ENCODE measurements at places on chromosomes 6 and 20.

DNA sequence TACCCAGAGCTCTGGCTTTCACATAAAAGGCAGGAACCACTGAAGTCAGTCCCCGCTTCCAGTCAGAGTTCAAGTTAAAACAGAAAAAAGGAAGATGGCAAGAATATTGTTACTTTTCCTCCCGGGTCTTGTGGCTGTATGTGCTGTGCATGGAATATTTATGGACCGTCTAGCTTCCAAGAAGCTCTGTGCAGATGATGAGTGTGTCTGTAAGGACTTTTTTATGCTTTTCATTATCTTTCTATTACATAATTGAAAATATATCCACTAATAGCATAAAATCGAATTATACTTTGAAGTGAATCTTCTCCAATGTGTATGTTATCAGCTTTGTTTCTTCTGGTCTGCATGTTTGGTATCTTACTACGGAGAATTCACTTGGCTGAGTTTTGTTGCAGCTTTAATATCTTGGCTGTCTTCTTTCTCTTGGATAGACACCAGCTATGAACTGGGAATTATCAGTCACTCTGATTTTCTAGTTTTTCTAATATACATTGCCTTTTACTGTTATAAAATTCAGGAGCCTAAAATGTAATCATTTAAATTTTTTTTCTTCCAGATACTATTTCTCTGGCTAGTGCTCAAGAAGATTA is at the start of gene OTOR:
Gene OTOR (plus strand): TSS at position 51 of the 593 bp plus-strand sequence. CDS start 44 bp downstream, at position 95.
- no peak for DNase-seq

GRCh38 chr6:44373051-44373450 is 14.5 kb upstream of the CDC5L start:
- DNase-seq = no peak

- no peak for DNase-seq
Observed at GRCh38 chr6:85449388-85449817, 480 bp upstream of the NT5E start.

GRCh38 chr20:21498195-21498594 is 15.7 kb downstream of the NKX2-2 start:
- DNase-seq = no peak

GRCh38 chr20:10466325-10466724 is 31.2 kb downstream of the SLX4IP start:
- no peak for DNase-seq

- no peak for DNase-seq
Observed at GRCh38 chr20:56826705-56827665, 197.9 kb downstream of the TFAP2C start.

GRCh38 chr20:1376408-1377270 is 16.2 kb downstream of the FKBP1A start:
- no peak for DNase-seq

GRCh38 chr6:20640181-20640580 is 105.9 kb downstream of the CDKAL1 start:
- no peak for DNase-seq

DNA sequence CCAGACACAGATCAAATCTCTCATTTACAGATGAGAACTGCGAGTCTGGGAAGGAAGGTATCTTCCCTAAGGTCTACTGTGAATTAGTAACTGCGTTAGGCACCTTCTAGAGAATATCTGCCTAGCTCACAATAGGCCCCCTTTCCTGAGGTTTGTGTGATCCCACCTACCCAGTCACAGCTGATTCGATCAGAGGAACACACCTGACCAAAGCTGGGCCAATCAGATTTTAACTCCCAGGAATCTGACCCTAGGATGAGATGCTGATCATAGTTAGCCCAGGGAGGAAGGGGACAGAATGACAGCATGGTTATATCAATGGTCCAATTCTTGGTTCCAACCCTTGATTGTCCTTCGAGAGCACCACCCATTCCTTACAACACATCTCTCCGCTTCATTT is 7.4 kb upstream of the CCDC167 start:
- no peak for DNase-seq

- DNase-seq = no peak
Observed at GRCh38 chr6:125078602-125079321, 74.8 kb upstream of the TPD52L1 start.

DNA sequence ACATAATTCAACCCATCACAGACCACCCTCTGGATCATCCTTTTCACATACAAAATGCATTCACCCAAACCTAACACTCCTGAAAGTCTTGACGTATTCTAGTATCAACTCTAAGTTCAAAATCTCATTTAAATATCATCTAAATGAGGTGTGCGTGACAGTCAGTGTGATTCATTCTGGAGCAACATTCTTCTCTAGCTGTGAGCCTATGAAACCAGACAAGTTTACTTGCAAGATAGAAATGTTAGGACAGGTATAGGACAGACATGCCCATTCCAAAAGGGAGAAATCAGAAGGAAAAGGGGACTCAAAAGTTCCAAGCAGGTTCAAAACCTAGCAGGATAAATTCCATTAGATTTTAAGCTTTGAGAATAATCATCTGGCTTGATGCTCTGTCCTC is 329.7 kb downstream of the CD83 start:
- no peak for DNase-seq

GRCh38 chr6:3789018-3789895 is 37.7 kb upstream of the PXDC1 start:
- no peak for DNase-seq

- no peak for DNase-seq
Observed at GRCh38 chr6:79989641-79990040, 14.8 kb upstream of the TTK start.

GRCh38 chr6:117494283-117494682 is 11.8 kb downstream of the DCBLD1 start:
- DNase-seq = no peak

- no peak for DNase-seq
Observed at GRCh38 chr6:16939839-16940238, 162.0 kb upstream of the STMND1 start.

- DNase-seq = no peak
Observed at GRCh38 chr6:30405934-30406333, 61.0 kb downstream of the RPP21 start.

DNA sequence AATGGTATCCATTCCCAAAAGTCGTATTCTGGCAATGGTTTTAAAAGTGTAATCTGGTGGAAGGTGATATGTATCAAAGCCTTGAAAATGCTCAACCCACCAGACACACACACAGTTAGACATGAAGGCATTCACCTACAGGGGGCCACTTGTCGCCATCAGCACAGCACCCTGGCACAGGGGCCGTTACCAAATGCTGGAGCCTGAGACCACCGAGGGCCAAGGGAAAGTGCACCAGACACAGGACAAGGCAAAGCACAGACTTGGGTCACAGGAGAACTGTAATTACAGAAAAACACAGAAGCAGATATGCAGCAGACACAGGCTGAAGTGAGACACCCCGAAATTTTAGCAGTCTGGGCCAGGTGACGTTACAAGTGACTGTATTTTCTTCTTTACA is 9.3 kb downstream of the TAF4 start:
- DNase-seq = no peak

DNA sequence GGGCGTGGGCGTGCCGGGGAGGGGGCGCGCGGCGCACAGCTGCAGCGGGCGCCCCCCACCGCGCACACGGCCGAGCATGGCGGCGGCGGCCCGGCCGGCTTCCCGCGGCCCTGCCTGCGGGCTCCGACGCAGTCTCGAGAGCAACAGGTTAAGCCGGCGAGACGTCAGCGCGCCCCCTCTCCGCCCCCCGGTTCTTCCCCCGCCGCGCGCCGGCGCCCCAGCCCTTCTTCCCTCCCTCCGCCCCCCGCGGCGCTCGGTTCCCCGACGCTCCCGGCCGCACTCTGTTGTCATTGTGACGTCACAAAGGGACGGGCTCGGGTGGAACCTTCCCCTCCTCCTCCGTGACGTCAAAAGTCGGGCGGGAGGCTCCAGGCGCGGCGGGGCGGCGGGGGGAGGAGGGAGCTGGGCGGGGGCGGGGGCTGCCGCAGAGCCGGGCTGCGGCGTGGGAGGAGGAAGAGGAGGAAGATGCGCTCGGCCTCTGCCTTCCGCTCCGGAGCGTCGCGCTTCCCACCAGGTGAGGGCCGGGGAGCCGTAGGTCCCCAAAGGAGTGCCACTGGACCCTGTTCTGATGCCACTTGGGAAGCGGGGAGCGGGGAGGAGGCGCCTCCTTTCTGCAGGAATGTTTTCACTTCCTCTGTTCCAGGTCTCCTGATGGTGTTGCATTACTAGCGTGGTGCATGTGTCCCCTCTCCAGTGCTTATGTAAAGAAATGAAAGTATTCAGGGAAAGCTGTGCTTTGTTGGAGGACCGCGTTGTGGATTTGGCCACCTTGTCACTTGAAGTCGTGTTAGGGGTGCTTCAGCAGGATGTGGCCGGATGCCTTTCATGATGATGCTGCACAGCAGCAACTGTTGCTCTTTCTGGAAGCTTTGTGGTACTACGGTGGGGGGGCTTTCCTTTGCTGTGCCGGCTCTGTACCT is 2.8 kb downstream of the JARID2 start:
- peak; percentile 99 for DNase-seq

DNA sequence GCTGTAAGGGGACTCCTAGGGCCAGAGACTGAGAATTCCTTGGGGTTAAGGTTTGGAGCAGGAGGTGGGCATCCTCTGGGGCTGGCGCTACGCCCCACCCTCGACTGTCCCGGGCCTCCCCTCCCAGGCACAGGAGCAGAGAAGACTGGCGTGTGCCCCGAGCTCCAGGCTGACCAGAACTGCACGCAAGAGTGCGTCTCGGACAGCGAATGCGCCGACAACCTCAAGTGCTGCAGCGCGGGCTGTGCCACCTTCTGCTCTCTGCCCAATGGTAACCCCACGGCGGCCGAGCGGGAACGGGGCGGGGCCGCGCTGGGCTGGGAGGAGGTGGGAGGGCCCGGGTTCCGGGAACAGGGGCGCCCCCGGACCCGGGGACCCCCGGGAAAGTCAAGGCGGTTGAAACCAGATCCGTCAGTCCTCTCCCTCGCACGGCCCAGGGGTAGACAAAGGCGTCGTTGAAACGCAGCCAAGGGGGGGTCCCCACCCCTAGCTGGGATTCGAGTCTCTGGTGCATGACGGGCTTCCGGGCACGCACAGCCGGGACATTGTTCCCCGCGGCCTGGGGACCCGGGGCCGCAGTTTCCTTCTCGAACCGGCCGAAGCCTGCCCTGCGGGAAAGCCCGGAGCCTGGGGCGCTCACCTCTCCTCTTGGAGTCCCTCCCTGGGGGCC is 844 bp downstream of the WFDC2 start:
- DNase-seq = no peak

- no peak for DNase-seq
Observed at GRCh38 chr6:129936329-129937165, 75.4 kb upstream of the TMEM244 start.

All from cardiac septum (tissue), 1 donor.